ENCODE measurements at places on chromosomes 6 and 20.

GRCh38 chr20:1263853-1264252, 2.2 kb upstream of the SNPH start:
- no peaks in the 10 kb centered on the region for H3K27me3 ChIP-seq
- no peak for DNase-seq
- no peaks in the 10 kb centered on the region for H3K4me1 ChIP-seq
- no peaks in the 10 kb centered on the region for H3K36me3 ChIP-seq
- no peak overlapping the region for H3K4me3 ChIP-seq

GRCh38 chr6:149904661-149905370, 6.9 kb upstream of the RAET1E start:
- peak; percentile 55 for DNase-seq
- no peaks in the 10 kb centered on the region for H3K4me1 ChIP-seq
- no peak overlapping the region for H3K27ac ChIP-seq
- H3K27me3 ChIP-seq = no peaks in the 10 kb centered on the region
- no peak overlapping the region for H3K4me3 ChIP-seq
- no peaks in the 10 kb centered on the region for H3K36me3 ChIP-seq

GRCh38 chr20:17648791-17649730, 33.0 kb downstream of the RRBP1 start:
- H3K27me3 ChIP-seq = no peaks in the 10 kb centered on the region
- DNase-seq = peak; percentile 72
- H3K4me1 ChIP-seq = no peaks in the 10 kb centered on the region
- H3K36me3 ChIP-seq = peaks cover 2% of the 10 kb centered on the region
- no peak overlapping the region for H3K27ac ChIP-seq

GRCh38 chr6:73965539-73966029, 269.6 kb downstream of the CD109 start:
- H3K4me1 ChIP-seq = no peaks in the 10 kb centered on the region
- DNase-seq = no peak
- H3K4me3 ChIP-seq = no peak overlapping the region
- H3K36me3 ChIP-seq = no peaks in the 10 kb centered on the region
- H3K27ac ChIP-seq = no peak overlapping the region
- H3K27me3 ChIP-seq = no peaks in the 10 kb centered on the region

- DNase-seq = no peak
- H3K36me3 ChIP-seq = no peaks in the 10 kb centered on the region
- no peaks in the 10 kb centered on the region for H3K4me1 ChIP-seq
- H3K4me3 ChIP-seq = no peak overlapping the region
- no peak overlapping the region for H3K27ac ChIP-seq
Observed at GRCh38 chr20:32017711-32018251, 7.5 kb downstream of the CCM2L start.

DNA sequence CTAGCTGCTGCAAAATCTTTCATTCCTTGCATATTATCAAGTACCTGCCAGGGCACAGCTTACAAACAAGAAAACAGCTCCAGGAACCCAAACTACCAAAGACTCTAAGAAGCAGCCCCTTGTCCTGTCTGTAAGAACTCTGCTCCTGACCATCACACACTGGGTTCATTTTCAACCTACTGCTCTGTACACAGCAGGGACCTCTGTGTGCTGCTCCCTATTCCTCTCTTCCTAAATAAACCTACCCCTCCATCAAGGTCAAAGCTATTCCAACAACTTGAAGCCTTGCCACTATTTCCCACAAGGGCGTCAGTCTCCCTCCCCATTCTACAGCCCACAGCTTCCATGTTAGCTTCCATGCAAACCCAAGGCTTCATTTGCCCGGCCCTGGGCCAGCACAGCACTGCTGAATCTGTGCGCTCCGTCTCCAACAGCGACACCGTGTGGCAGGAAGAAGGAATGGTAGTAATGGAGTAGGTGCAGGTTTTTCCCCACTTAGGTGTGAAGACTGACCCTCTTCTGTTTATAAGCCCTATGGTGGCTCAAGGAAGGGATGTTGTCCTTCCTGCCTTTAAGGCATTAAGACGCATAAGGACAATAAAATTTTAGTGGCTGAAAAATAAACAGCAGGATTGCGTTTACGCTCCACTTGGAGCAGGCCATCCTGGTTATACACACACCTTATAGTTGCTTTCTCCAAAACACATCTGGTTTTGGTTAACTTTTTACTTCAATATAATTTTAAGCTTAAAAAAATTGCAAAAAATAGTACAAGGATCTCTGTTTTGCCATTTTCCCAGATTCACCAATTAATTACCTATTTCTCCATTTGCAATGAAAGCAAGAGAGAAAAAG, 115.2 kb upstream of the NXT1 start:
- no peaks in the 10 kb centered on the region for H3K36me3 ChIP-seq
- H3K27me3 ChIP-seq = no peaks in the 10 kb centered on the region
- H3K4me1 ChIP-seq = no peaks in the 10 kb centered on the region
- DNase-seq = peak; percentile 89
- no peak overlapping the region for H3K27ac ChIP-seq
- no peak overlapping the region for H3K4me3 ChIP-seq

GRCh38 chr6:33665957-33666356, 44.8 kb downstream of the ITPR3 start:
- no peaks in the 10 kb centered on the region for H3K27me3 ChIP-seq
- H3K4me3 ChIP-seq = no peak overlapping the region
- no peaks in the 10 kb centered on the region for H3K36me3 ChIP-seq
- H3K27ac ChIP-seq = no peak overlapping the region

DNA sequence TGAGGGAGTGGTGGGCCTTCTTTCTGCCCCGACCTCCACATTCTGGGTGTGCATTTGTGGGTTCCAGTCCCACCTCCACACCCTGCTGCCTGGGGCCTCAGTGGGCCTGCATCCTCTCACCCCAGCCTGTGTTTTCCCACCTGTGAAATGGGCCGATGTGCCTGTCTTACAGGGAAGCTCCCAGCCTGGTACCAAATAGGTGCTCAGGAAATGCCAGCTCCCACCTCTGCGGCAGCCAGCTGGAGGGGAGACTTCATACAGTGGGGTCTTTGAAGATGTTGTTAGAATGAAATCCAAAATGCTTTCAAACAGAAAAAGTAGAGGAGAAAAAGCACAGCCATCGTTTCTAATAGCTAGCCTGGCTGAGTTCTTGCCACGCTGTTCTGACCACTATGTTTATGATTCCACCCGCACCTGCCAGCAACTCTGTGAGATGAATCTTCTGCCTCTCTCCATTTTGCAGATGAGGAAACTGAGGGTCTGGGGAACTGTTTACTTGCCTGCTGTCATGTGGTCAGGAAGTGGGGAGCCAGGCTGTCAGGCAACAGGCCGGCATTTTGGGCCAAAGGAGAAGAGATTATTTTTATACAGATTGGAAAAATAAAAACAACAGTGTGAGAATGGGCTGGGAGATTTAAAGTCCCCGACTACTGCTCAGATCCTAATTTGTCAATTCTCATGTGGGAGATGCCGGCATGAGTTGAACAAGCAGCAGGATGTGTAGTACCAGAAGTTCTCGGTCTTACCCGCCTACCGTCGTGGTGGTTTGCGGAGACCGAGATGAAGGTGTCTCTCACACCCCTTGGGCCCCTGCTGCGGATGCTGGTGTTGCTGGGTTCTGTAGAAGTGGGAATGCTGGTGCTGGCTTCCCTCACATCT, 4.6 kb downstream of the TMEM181 start:
- H3K4me3 ChIP-seq = no peak overlapping the region
- DNase-seq = no peak
- H3K27me3 ChIP-seq = no peaks in the 10 kb centered on the region
- H3K4me1 ChIP-seq = no peaks in the 10 kb centered on the region
- H3K36me3 ChIP-seq = no peaks in the 10 kb centered on the region

DNA sequence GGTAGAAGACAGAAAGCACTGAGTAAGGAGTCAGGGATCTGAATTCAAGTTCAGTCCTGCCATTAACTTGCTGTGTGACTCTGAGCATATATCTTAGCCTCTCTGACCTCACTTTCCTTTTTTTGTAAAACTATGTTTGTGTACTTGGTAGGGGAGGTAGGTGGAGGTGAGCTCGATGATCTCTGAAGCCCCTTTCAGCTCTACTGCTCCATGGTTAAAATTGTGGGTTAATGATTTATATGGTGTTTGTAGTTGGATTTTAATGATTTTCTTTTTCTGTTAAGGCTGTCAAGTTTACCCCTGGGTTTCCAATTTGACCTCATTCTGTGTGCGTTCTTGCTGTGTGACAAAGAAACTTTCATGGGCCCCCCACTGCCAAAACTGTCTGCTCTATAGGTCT, 124.1 kb downstream of the CD164 start:
- H3K4me1 ChIP-seq = no peaks in the 10 kb centered on the region
- DNase-seq = no peak
- no peak overlapping the region for H3K4me3 ChIP-seq
- H3K27ac ChIP-seq = no peak overlapping the region

DNA sequence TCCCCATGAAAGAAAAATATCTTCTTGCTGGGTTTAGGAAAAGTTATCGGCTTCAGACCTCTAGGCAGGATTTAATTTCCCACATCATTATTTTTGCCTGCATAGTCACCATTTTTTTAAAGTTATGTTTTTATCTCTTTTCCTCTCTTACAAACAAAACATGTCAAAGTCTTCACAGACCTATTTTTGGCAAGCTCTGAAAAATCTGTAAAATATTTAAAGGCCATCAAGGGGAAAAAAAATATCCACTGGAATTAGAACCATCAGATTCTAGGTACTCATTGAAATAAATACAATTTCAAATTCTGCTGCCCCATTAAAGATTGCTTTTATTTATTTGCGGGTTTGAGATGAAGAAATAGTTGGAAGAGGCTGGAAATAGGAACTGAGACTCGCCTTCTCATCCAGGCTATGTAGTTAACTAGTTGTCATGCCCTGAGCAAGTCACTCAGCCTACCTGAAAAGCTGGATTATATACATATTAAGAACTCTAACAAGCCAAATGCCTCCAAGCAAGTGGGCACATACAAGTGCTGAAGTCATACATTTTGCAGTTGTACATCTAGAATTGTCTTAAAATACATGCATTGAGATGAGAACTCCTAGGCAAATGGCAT, 101.7 kb upstream of the SASH1 start:
- H3K4me3 ChIP-seq = no peak overlapping the region
- peaks cover 10% of the 10 kb centered on the region for H3K4me1 ChIP-seq
- peak overlapping the region; percentile 24 for H3K27ac ChIP-seq
- no peaks in the 10 kb centered on the region for H3K27me3 ChIP-seq
- H3K36me3 ChIP-seq = no peaks in the 10 kb centered on the region

- H3K36me3 ChIP-seq = no peaks in the 10 kb centered on the region
- H3K4me1 ChIP-seq = no peaks in the 10 kb centered on the region
- H3K4me3 ChIP-seq = no peak overlapping the region
- no peaks in the 10 kb centered on the region for H3K27me3 ChIP-seq
Observed at GRCh38 chr6:47254051-47254450, 55.7 kb downstream of the TNFRSF21 start.

GRCh38 chr6:43009124-43009523, 4.6 kb downstream of the MEA1 start:
- no peak overlapping the region for H3K27ac ChIP-seq
- peaks cover 2% of the 10 kb centered on the region for H3K36me3 ChIP-seq
- H3K4me1 ChIP-seq = no peaks in the 10 kb centered on the region
- H3K4me3 ChIP-seq = no peak overlapping the region
- no peak for DNase-seq

- H3K36me3 ChIP-seq = no peaks in the 10 kb centered on the region
- no peaks in the 10 kb centered on the region for H3K4me1 ChIP-seq
- DNase-seq = peak; percentile 88
- H3K4me3 ChIP-seq = peak overlapping the region; percentile 97
- H3K27me3 ChIP-seq = no peaks in the 10 kb centered on the region
Observed at GRCh38 chr20:10672624-10673127, 1.1 kb downstream of the JAG1 start.

- no peaks in the 10 kb centered on the region for H3K4me1 ChIP-seq
- DNase-seq = peak; percentile 4
- no peaks in the 10 kb centered on the region for H3K27me3 ChIP-seq
- H3K36me3 ChIP-seq = no peaks in the 10 kb centered on the region
- no peak overlapping the region for H3K27ac ChIP-seq
- no peak overlapping the region for H3K4me3 ChIP-seq
Observed at GRCh38 chr20:57888591-57888990, 178.8 kb upstream of the PMEPA1 start.

- no peak for DNase-seq
- H3K27ac ChIP-seq = no peak overlapping the region
- H3K4me3 ChIP-seq = no peak overlapping the region
Observed at GRCh38 chr6:117345292-117345610, 79.9 kb downstream of the VGLL2 start.

DNA sequence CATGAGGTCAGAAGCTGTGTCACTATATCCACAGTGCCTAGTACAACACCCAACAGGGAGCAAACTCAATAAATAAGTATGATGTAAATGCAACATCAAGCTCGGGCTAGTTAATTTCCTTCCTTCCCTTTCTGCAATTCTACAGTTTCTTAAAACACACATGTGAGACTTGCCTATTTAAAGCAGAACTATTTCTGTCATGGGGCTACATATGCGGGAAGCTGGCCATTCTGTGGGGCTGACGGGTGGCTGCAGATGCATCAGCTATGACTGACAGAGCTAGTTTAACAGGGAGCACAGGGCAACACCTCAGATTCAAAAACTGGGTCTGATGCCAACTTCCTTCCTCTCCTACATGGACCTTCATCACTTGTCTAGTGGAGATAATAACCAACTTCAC, 118.1 kb upstream of the ENPP5 start:
- no peak overlapping the region for H3K27ac ChIP-seq
- no peak overlapping the region for H3K4me3 ChIP-seq
- peaks cover 3% of the 10 kb centered on the region for H3K4me1 ChIP-seq
- H3K27me3 ChIP-seq = no peaks in the 10 kb centered on the region
- no peak for DNase-seq

DNA sequence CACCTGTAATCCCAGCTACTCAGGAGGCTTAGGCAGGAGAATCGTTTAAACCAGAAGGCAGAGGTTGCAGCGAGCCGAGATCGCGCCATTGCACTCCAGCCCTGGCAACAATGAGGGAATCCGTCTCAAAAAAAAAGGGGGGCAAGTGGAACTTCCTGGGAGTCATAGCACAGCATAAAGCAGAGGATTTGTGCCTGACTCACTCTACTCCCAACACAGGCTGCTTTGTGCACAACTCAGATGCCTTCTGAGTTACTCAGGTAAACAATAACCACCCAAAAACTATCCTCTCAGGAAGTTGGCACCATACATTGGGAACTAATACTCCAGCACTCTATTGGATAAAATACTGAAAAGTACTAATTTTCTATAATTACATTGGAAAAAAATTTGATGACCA, 2.5 kb upstream of the TMEM244 start:
- H3K27ac ChIP-seq = no peak overlapping the region
- DNase-seq = no peak
- no peak overlapping the region for H3K4me3 ChIP-seq

GRCh38 chr6:132498638-132499037, 14.3 kb downstream of the STX7 start:
- H3K27ac ChIP-seq = no peak overlapping the region
- H3K4me3 ChIP-seq = no peak overlapping the region
- no peaks in the 10 kb centered on the region for H3K36me3 ChIP-seq
- no peak for DNase-seq

Measured in aorta (tissue), 5 donors.